ENCODE measurements at places on chromosomes 3 and 15. TPM values are rescaled to one million over a fixed set of nuclear protein-coding genes. Genes with fewer than 3 reads are reported as not detected.

DNA sequence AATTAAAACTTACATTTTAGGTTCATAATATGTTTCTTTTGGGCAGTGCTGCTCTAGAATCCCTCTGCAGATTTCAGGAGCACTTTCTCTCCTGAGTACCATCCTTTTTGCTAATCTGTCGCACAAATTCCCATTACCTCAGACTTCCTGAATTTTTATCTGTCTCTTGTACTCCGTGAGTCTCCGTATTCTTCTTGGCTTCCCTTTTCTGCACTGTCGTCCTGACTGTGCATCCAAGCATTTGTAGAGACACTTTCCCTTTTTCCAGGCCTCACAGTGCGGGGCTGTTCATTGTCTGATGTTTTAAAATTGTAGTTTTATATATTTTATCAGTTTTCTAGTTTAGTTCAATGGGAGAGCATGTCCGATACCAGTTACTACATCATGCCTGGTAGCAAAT is 27.3 kb downstream of the MEF2A start:
- DNase-seq = no peak

GRCh38 chr3:168485936-168486335 is 390.2 kb upstream of the GOLIM4 start:
- no peak for DNase-seq

DNA sequence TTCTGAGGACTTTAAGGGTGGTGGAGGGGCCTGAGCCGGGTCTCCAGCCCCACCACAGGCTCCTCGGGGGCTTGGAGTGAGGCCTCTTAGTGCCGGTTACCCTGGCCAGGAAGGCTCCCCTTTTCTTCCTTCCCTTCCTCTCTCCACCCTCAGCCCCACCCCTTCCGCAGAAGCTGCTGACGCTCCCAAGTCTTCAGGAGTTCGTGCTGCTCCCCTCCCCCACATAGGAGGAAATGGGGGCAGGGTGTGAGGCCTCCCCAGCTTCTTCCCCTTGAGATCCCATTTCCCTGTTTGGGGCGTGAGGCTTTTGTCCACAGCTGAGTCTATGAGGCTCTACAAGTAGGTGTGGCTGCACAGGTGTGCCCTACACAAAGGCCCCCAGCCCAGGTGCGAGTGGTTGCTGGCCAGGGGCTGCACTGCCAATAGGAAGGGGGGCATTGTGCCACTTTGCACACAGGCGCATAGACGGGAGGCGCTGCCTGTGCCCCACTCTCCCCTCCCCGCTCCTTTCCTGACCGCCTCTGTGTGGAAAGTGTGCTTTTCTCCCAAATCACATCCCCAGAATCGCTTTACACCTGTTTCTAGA is 915 bp upstream of the CALML4 start:
- peak; percentile 87 for DNase-seq

Gene SMCO1
- total RNA-seq = not detected

DNA sequence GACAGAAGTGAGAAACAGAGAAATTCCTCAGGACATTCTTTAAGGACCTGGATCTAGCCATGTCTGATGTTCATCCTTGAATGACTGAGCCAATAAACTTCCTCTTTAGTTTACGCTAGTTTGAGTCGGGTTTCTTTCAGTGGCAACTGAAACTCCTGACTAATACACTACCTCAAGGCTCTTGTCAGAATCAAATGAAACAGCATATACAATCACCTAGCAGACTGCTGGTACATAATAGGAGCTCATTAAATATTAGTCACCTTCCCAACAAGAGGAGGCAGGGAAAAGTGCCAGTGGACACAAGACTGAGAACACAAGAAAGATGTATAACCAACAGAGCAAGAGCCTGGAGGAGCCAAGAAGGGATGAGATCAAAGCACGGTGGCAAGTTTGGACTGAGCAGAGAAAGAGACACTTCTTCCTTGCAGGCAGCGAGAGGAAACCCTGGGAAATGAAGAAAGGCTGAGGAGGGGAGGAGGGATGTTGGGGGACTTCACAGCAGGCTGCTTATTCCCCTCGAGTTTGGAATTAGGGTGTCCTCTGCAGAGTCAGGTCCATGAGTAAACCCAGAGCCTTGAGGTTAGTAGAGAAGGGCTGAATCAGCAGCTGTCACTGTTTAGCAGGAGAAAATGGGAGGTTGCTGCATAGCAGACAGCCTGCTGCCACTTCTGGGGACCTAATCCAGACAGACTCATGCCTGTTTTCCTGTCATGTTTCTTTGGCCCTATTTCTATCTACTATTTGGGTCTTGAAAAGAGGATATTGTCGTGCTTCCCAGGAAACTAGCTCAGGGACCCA is 73.3 kb downstream of the MRPL46 start:
- no peak for DNase-seq

- DNase-seq = no peak
These were observed 29.9 kb downstream of the ACP3 start for GRCh38 chr3:132346841-132347736.

Gene UTS2B
- 0.28 TPM for total RNA-seq

DNA sequence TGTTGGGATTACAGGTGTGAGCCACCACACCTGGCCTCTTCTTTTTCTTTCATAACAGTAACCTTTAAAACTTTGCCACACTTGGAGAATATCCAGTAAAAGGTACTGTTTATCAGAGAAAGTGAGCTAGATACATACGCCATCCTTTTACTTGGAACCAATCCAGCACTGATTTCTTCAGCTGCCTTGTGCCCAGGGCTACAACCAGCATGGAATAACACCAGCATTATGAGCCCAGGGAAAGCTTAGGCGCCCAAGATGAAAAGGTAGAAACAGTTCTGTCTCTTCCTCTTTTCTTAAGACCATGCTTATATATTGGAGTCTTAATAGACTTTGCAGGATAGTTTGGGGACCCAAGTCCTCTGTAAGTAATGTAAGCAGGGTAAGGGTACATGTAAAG is 8.4 kb downstream of the SKIC8 start:
- DNase-seq = no peak

DNA sequence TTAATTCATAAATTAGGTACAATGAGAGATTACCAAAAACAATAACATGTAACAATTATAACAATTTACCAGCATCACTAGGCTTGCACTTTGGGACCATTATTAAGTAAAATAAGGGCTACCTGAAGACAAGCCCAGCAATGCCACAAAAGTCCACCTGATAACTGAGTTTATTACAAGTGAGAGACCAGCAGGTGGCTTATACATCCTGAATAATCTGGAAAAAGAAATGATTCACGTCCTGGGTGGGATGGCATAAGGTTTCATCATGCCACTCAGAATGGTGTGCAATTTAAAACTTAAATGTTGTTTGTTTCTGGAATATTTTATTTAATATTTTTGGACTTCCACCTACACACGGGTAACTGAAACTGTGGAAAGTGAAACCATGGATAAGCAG is 1287.1 kb upstream of the GBE1 start:
- DNase-seq = no peak

- DNase-seq = no peak
These were observed 260.7 kb upstream of the CTNNB1 start for GRCh38 chr3:40938591-40938990.

DNA sequence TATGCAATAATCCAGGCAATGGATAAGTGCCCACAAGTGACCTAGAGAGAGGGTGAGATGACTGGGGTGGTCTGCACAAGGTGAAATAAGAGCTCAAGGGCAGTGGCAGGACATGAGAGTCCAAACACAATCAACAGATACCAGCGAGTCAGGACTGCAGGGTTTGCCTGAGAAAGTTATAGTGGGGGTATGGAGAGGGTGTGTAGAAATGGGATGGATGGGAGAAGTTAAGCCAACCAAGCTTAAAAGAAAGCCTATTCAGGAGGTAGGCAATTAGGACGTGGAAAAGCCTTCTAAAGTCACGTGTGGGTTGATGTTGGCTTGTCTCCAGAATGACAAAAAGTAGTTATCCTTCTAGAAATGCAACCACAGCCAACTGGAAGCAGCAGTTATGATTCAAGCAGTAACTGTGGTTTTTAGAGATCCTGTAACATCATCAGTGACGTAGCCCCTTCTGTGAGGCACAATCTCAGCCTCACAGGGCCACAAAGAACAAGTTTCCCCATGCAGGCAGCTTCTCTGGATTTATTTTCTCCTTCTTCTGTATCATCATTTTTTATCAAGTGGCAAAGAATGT is 56.1 kb downstream of the FAM174B start:
- no peak for DNase-seq

Gene MUSTN1
- 0.63 TPM for total RNA-seq

DNA sequence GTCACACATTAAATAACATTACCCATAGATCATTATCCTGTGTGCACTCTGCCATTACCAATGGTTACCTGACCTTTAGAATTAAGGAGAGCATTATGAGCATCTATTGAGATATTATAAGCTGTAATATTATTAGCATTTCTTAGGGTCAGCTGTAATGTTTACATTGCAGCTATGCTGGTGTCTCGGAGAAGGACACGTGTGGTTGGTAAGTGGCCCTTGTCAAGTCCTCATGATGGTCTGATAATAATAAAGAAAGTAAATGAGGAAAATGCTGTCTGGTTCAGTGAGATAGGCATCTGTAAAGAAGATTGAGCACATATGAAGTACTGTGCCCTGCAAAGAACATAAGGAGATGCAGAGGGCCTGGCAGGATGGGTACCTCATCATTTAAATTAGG is 71.7 kb upstream of the ARL6 start:
- DNase-seq = no peak

- DNase-seq = no peak
These were observed 10.9 kb upstream of the GOLGA8B start for GRCh38 chr15:34594361-34594760.

DNA sequence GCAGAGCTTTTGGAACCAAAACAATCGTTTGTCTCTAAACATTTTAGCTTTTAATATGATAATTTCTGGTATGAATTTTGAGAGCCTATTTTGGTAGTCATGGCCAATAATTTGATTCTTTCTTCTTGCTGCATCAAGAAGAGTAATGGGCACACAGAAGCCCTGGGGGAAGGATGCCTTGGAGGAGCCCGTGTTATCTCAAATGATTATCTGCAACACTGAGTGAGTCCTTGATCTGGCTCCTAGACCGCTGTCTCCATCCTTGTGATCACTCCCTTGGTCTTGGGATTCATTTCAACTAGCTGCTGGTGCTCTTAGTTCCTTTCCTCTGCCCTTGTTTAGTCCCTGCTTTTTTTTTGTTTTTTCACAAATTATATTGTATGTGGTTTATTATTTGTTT is 77.9 kb upstream of the CCNL1 start:
- no peak for DNase-seq

DNA sequence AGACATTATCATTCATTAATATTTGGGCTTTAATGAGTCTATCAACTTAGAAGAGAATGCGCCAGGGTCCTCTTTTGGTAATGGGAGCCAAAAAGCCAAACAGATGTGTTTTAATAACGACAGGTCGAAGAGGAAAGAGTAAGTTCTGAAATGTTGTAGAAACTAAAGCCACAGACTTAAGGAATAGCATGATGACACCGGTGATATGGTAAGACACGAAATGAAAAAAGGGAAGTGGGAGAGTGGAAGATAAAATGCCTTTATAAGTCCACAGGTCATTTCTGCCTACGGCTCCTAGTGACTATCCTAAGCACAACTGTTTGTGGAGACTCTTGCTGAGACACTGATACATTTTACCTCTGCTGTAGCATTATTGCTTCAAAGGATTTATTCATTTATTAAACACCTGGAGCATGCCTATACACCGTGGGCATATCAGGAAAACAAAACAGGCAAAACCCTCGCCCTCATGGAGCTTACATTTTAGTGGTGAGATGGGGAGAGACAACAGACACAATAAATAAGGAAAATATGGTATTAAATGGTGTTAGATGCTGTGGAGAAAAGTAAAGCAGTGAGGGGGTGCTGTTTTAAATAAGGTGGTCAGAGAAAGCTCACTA is 11.7 kb upstream of the CD47 start:
- DNase-seq = no peak

DNA sequence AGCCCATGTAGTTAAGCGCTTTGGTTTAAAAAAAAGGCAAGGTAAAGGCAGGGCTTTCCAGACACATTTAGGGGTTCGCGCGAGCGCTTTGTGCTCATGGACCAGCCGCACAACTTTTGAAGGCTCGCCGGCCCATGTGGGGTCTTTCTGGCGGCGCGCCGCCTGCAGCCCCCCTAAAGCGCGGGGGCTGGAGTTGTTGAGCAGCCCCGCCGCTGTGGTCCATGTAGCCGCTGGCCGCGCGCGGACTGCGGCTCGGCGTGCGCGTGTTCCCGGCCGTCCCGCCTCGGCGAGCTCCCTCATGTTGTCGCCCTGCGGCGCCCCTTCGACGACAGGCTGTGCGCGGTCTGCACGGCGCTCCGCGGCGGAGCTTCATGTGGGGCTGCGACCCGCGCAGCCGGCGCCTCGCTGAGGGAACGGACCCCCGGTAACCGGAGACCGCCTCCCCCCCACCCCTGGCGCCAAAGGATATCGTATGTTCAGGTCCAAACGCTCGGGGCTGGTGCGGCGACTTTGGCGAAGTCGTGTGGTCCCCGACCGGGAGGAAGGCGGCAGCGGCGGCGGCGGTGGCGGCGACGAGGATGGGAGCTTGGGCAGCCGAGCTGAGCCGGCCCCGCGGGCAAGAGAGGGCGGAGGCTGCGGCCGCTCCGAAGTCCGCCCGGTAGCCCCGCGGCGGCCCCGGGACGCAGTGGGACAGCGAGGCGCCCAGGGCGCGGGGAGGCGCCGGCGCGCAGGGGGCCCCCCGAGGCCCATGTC is 927 bp downstream of the SMAD6 start:
- peak; percentile 75 for DNase-seq

DNA sequence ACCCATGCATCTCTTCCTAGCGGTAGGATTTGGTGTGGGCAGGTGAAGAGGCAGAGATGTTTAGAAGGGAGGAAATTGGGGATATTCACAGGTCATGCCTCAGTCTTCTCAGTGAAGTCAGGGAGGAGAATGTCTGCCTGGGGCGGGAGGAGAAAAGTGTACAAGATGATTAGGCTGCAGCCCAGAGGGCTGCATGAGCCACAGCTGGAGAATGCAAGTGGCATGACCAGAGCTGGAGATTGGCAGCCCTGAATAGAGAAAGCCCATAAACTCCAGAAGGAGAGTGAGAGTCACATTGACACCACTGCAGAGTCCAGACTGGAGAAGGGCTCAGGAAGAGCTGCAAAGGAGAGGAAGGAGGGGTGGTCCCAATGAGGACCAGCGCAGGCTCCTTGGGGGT is 22.6 kb downstream of the PDHB start:
- DNase-seq = no peak

Gene THBS1
- 10.1 TPM for total RNA-seq

DNA sequence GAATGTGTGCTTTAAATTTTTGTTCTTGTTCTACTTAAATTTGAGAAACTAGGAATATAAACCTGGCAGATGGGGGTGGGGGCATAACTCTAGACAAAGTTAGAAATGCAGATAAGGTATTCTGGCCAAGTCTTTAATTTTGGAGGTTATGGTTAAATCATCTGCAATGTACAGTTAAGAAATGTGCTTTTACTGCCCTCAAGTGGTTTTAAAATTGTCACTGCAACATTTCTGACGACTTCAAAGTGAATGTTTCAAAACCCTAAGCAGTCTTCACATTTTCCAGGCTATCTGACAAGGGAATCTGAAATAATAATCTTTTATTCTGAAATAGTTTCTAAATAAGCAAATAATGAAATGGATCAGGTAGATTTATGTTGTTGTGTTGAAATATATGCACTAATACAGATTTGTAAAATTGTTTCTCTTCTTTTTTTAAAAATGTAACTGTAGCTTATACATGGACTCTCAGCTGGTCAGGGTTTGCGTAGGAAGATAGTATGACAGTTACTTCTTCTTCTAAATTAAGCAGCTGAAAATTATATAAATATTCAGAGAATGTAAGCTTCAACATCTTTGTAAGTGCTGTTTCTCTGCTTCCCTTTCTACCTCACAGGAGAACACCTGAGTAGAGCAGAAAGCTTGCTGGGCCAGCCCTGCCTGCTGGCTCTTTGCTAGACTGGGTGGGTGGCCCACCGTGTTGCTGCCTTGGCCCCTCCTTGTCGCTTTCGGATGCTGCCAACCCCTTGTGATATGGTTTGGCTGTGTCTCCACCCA is 45.0 kb downstream of the SUCNR1 start:
- peak; percentile 26 for DNase-seq
